Nephron progenitor cell (in vitro differentiated cells): ENCODE measurements at places on chromosomes 16 and 17.

DNA sequence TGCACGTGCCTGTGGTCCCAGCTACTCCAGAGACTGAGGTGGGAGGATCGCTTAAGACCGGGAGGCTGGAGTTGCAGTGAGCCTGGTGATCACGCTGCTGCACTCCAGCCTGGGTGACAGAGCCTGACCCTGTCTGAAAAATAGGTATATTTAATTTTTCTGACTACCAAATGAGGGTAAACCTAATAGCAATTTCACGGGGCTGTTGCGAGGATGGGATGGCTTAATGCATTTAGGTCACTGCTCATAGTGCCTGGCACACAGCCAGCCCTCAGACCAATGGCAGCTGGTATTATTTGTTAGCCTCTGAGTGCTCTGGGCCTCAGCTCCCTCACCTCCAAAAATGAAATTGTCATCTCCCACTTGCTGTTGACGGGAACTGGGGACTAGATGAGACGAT, 5.9 kb upstream of the CDIP1 start:
- no peak for DNase-seq

DNA sequence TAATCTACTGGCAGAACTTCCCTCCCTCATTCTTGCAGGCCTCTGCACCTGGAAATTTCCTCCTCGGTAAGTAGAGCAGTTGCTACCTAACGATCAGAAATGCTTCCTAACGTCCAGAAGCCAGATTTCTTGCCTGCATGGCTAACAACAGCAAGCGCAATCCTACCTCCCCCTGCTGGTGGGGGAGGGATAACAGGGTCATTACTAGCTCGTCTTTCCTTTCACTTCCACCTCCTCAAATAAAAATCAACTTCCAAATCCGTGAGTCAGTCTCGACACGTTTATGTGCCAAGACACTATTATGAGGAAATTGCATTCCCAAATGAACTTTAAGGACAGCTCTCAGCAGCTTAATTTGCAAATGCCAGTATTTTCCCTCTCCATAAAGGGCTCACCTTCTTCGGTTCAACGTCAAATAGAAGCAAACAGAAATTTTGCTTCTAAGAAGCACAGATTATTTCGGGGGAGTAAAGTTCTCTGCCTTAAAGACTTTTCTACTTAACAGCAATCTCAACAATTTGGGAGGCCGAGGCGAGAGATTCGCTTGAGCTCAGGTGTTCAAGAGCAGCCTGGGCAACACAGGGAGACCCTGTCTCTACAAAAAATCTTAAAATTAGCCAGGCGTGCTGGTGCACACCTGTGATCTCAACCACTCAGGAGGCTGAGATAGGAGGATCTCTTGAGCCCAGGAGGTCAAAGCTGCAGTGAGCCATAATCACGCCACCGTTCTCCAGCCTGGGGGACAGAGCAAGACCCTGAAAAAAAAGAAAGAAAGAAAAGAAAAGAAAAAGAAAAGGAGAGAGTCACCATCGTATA, 188.6 kb upstream of the PSMD7 start:
- peak; percentile 59 for DNase-seq

GRCh38 chr16:963913-964312, 6.9 kb downstream of the LMF1 start:
- DNase-seq = no peak

DNA sequence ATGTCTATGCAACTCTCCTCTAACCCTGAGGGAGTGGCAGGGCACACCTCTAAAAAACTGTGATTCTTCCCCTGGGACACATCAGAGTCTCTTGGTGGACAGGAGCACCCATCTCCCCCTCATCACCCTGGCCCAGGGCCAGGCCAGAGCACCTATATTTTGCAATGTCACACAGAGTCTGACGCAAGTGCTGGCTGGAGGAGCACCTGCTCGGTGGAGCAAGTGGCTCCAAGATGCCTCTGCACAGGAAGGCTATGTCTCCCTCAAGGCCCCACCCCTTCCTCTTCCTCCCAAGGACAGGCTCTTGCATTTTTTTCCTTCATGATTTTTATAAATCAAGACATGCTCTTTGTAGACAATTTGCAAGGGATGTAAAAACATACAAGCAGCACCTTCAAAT, 13.3 kb downstream of the SNN start:
- no peak for DNase-seq

DNA sequence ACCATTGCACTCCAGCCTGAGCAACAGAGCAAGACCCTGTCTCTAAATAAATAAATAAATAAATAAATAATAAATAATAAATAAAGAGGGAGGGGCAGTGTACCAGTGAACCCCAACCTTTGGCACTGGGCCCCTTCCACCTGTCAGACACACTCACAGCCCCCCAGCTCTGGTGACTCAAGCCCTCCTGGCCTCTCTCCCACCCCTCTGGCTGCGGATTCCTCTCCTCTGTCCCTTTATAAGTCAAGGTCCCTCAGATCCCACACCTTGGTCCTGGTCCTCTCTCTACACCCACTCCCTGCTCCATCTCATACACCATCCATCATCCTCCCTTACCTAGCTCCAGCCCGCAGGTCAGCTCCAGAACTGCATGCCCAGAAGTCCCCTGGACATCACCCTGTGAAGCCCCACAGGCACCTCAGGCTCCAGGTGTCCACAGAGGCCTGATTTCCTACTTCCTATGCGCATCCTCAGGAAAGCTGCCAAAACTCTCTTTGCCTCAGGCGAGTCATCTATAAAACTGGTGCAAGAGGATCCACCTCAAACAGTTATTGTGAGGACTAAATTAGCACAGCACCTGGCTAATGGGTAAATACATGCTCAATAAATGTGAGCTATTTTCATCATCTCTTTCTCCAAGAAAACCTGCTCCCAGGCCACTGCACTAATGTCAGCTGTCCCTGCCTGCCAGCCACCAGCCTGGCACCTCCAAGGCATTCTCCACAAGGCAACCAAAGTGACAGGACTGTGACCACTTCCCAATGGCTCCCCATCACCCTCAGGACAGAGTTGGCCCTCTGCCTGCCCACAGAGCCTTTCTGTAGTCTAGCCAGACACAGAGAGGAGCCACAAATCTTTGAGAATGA, 46.8 kb downstream of the BEAN1 start:
- no peak for DNase-seq
